Right atrium auricular region (tissue), 2 donors: ENCODE measurements at places on chromosomes 6 and 20. TPM values are rescaled to one million over a fixed set of nuclear protein-coding genes. Genes with fewer than 3 reads are reported as not detected.

Gene BTN2A1
- 7.6 TPM for total RNA-seq

Gene SPATS1
- total RNA-seq, result not detected

Gene ISM1
- 0.59 TPM for total RNA-seq

Gene NTSR1
- total RNA-seq, result 0.43 TPM

- DNase-seq, result no peak
Measured at GRCh38 chr6:128290221-128290620, 230.2 kb downstream of the PTPRK start.

DNA sequence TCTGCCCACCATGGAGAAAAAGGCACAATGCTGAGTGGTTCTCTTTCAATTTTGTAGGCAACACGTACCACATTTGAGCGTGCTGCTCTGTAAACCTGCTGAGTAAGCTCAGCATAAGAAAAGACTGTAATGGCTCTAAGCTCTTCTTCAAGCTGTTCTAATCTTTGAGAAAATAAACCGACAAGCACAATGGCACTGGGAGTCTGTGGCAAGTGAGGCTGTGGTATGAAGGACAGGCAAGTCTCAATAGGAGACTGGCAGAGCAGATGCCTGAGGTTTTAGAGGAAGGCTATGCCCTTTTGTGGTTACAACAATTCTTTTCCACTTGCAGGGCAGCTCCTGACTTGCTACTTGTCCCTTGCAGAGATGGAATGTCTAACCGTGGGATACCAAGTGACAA is 136.7 kb upstream of the EXOC2 start:
- no peak for DNase-seq

DNA sequence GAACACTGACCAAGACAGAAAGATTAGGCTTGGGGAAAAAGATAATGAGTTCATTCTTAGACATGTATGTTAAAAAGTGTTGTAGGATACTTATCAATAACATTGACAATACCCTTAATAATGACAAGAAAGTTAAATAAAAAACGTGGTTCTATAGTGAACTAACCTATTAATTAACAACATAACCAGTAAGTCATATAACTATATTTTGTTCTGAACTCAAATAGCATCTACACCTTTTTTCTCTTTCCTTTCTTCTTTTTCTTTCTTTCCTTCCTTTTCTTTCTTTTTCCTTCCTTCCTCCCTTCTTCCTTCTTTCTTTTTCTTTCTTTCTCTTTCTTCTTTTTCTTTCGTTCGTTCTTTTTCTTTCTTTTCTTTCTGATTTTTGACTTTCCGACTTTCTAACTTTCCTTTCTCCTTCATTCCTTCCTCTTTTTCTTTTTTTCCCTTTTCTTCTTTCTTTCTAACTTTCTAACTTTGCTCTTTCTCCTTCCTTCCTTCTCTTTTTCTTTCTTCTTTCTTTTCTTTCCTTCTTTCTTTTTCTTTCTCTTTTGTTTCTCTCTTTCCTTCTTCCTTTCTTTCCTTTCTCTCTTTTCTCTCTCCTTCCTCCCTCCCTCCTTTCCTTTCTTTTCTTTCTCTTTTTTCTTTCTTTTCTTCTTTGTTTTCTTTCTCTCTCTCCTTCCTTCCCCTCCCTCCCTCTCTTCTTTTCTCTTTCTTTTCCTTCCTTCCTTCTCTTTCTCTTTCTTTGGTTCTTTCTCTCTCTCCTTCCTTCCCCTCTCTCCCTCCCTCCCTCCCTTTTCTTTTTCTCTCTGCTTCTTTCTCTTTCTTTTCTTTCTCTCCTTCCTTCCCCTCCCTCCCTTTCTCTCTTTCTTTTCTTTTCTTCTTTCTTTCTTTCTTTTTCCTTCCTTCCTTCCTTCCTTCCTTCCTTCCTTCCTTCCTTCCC is 24.6 kb downstream of the PRSS35 start:
- no peak for DNase-seq

DNA sequence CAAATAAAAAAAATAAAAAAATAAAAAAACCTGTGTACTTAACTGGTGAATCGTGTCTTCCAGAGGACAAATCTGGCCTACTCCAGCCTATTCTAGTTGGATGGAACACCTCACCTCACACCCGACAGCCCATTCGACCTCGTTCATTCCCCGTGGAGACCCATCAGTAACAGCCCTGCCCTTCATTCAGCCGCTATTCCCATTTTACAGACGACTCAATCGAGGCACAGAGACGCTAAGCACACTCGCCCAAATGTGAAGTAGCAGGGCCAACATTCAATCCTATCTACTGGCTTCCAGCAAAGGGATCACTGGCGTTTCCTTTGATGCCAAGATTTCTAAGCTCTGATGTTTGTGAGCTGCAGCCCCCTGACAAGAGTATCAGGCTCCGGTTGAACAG is 1.8 kb upstream of the NTSR1 start:
- DNase-seq, result no peak

GRCh38 chr6:150195996-150196417 is 53.2 kb downstream of the PPP1R14C start:
- no peak for DNase-seq

- DNase-seq, result no peak
Measured at GRCh38 chr6:145544041-145544440, 191.3 kb downstream of the EPM2A start.

DNA sequence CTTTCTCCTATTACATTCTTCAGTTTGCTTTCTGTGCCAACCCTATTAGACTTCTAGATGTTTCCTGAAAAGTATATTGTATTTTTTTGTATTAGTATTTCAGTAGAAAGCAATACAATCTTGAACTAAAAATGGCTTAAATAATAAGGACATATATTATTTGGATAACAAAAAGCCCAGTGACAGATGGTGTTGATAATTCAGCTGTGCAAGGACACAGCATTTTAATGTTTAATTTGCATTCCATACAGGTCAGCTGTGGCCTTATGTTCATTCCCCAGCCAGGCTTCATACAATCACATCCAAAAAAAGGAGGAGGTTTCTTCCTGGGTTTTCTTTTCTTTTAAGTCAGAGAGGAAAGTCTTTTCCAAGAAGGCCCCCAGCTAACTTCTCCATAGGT is 236.9 kb downstream of the CD109 start:
- no peak for DNase-seq

GRCh38 chr6:30826961-30827342 is 57.4 kb upstream of the DDR1 start:
- no peak for DNase-seq

- DNase-seq, result no peak
Measured at GRCh38 chr6:38067263-38067980, 247.9 kb downstream of the ZFAND3 start.

GRCh38 chr6:48426636-48427035 is 315.6 kb upstream of the PTCHD4 start:
- DNase-seq, result no peak
